ENCODE measurements at places on chromosomes 3 and 15.
A peak's percentile ranks its signal among the peaks of the same experiment; 100 is the strongest.

GRCh38 chr15:45496658-45497057 lies 25.9 kb downstream of the SLC30A4 start:
- DNase-seq: no peak

- DNase-seq: no peak
Measured at GRCh38 chr3:157582637-157582973, 79.4 kb upstream of the VEPH1 start.

DNA sequence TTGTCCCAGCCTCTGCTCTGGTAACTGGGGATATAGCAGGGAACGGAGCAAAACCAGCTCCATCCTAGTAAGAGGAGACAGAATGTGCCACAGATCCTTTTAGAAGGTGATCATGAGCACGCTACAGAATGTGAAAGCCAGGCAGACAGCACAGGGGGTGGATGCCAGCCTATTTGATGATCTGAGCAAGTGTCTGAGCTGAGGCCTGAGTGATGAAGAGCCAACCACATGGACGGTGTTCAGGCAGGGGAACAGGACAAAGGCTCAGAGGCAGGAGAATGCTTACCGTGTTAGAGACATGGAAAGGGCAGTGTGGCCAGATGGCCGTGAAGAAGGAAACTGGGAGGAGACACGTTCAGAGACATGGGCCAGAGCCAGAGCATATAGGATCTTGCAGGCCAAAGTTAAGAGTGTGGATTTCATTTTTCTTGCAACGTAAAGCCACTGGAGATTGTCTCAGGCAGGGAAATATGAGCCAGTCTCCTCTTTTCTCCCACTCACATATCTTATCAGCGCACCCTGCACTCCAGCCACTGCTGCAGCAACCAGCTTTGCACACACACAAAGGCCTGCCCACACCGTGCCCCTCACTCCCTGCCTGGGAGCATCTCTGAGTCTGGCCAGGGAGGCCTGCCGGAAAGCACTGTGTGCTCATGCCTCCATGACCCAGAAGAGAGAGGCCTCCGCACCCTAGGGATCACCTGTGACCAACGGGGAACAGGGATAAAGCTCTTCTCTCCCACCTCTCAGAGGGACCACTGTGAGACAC lies 20.1 kb downstream of the RAB43 start:
- no peak for DNase-seq

GRCh38 chr3:131350506-131350905 lies 31.1 kb upstream of the NUDT16 start:
- DNase-seq: no peak

DNA sequence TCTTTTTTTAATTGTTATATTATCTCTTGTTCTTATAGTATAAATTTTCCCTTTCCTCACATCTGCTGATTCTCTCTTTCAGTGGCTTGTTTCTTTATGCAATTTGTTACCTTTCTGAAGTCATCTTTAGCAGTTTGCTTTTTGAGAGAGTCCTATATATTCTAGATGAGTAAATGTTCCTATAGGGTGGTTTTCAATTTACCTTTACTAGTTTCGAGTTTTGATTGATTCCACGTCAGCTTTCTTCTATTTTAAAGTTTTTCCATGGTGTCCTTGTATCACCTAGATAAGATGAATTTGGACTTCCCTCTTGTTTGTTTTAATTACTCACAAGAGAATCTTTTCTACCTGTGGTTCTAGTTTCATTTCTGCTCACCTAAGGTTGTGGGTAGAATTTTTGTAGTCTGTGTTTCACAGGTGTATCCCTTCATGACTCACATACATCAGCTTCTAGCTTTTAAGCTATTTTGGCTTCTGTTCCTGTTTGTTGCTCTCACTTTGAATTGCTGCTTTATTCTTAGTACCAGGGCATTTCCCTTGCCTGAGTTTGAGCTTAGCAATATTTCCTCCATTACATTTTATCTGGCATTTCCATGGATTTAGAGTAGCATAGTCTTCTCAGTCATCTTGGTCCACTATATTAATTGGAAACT lies 6.4 kb downstream of the TEX9 start:
- DNase-seq: no peak

DNA sequence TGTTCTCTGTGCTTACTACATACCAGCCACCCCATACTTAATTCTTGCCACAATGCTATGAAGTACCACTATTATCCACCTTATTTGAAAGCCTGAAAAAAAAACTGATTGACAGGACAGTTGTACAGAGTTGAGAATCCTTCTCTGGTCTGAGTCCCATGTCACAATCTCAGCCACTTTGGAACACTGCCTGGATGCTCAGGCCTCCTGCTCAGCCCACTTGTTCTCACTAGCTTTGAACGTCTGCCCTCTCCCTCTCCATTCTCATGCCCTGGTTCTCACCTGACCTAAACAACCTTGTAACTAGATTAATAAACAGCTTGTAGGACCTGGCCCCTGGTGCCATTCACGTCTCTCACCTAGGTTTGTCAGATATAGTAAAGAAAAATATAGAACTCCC lies 53.9 kb downstream of the TRIM69 start:
- DNase-seq: no peak

DNA sequence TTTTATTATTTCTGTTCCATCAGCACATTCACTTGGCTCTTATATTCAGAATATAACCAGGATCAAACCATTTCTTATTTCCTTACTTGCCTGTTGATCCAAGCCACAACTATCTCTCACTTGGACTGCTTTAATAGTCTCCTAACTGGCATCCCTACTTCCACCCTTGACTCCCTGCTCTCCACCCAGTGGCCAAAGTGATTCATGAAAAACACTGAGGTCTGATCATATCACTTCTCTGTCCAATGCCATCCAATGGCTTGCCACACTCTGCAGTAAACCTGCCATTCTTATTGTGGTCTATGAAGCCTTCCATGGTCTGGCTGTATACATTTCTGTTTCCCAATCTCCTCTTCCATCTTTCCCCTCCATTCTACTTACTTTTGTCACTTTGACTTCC lies 576.1 kb downstream of the PDCD6IP start:
- no peak for DNase-seq

DNA sequence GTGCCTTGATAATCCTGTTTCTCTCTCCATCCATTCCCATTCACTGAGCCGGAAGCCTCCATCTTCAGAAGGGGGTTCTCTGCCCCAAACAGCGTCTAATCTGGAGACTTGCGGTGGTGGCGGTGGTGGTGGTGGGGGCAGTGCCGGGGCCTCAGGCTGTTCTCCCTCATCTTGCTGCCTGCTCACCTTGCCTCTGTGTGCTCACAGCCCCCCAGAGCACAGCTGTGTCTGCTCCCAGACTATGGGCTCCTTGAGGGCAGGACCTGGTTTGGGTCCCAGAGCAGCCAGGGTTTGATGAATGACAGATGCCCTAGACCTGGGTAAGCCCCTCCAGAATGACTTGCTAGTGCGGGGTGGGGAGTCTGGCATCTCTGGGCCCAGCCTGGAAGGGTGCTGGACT lies 430 bp upstream of the PSTPIP1 start:
- no peak for DNase-seq

- peak; percentile 81 for DNase-seq
Measured at GRCh38 chr15:89836267-89837133, 21.8 kb upstream of the ANPEP start.

DNA sequence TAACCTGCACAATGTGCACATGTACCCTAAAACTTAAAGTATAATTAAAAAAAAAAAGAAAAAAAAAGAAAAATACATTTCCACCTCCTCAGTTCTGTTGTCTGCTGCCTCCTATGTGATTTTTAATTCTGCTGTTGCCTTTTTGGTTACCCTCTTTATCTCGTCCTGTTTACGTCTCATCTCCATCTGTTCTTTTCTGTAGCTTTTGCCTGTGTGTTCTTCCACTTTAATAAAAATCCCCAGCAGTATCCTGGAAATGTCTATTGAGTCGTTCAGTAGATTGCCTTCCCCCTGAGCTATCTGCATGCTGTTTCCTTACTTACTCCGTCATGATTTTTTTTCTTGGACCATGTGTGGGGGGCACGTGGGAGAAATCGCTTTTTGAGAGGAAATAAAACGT lies 302.5 kb downstream of the FEZF2 start:
- no peak for DNase-seq

- no peak for DNase-seq
Measured at GRCh38 chr15:81381720-81382119, 7.7 kb upstream of the TMC3 start.

DNA sequence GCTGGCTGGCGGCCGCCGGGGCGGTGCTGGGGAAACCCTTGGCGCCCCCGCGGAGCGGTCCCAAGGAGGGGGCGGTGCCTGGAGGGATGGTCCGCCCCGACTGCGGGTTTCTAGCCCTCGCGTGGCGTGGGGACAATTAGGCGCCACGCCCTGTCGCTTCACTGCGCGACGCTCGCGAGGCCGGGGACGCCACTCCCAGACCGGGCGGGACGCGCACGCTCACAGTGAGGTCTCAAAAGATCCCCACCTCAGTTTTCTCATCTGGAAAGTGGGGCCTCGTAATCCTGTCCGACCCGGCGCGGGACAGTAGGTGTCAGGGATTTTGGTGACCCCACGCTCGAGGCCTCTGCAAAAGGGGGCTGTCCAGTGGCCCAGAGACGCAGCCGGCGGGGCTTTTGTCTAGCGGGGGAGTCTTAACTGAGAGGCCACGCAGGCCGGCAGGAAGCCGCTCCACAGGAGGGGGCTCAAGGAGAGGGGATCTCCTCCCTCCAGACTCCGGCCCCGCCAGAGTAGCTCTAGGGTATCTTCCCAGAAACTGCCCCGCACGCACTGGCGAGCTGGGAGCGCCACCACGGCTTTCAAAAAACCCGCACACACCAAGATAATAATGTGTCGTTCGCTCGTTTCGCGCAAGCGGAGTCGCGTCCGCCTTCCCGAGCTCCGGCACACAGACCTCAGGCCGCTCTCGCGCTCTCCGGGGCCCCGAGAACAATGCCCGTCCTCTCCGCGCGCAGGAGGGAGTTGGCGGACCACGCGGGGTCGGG lies 710 bp upstream of the CLK3 start:
- peak; percentile 42 for DNase-seq

GRCh38 chr3:111335512-111336303 lies 206.3 kb upstream of the CD96 start:
- no peak for DNase-seq

- no peak for DNase-seq
Measured at GRCh38 chr3:194243172-194243837, 107.4 kb downstream of the HES1 start.

DNA sequence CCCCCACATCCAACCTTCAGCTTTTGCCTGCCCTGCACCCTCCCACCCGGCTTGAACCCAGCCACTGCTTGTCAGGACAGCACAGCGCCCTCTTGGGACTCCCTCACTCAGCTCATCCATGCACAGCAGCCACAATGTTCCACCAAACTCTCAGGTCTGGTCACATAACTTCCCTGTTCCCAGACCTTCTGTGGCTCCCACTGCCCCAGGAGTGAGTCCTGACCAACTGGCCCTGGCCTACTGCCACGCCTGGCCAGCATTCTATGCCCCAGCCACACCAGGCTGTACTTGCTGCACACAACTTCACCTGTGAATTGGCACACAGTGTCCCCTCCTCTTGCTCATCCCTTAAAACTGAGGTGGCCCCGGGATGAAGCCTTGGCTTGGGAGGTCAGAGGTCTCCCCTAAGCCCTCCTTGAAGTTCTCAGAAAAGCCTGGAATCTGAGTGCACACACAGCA lies 21.0 kb downstream of the PLXNB1 start:
- DNase-seq: no peak

- DNase-seq: no peak
Measured at GRCh38 chr15:69119001-69119400, 41.4 kb upstream of the GLCE start.

GRCh38 chr15:92901072-92901761 lies 1.1 kb downstream of the CHD2 start:
- no peak for DNase-seq

- peak; percentile 69 for DNase-seq
Measured at GRCh38 chr15:44087578-44088465, 107.2 kb downstream of the FRMD5 start.

DNA sequence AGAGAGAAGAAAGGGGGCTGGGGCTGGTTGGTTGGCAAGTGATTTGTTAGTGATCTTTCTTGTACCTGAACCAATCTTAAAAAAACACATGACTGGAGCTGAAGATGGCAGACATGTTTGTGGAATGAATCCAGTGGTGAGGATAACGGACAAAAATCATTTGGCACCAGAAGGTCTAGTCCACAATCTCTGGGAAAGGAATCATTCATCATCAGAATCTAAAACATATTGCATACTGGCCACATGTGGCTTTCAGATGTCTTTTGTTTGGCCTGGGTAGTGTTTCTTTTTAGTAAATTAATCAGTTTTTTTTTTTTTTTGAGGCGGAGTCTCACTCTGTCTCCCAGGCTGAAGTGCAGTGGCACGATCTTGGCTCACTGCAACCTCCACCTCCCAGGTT lies 5.0 kb downstream of the NEK11 start:
- no peak for DNase-seq

DNA sequence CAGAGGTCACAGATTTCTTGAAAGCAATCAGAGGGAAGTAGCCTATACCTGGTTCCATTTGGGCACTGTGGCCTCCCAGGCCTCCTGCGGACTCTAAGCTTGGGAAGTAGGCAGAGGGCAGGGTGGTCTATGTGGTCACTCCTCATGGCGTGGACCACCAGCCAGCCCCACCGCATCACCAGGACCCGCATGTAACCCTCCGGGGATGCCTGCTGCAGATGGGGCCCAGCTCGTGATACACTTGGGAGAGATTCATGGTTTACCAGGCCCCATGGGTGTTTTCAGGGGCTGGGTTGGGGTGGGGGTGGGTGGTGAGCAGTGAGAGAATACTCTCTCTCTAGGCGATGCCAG lies 123.7 kb downstream of the ASB7 start:
- no peak for DNase-seq

DNA sequence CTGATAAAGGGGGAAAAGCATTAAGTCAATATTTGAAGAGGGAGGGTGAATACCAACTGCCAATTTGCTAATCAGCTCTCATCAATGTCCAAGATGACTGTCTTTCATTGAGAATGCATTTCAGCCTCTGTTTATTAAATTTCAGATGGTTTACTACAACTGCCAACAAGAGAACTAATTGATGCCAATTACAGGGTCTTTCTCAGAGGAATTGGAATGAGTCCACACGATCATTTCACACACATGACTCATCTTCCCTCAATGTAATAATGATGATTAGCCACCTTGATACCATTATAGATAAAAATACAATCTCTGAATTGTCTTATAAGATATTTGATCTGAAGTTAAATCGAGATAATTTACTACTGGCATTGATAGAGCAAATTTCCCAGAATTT lies 1274.4 kb downstream of the ROBO2 start:
- DNase-seq: no peak

GRCh38 chr3:13111873-13112520 lies 38.8 kb upstream of the IQSEC1 start:
- no peak for DNase-seq

DNA sequence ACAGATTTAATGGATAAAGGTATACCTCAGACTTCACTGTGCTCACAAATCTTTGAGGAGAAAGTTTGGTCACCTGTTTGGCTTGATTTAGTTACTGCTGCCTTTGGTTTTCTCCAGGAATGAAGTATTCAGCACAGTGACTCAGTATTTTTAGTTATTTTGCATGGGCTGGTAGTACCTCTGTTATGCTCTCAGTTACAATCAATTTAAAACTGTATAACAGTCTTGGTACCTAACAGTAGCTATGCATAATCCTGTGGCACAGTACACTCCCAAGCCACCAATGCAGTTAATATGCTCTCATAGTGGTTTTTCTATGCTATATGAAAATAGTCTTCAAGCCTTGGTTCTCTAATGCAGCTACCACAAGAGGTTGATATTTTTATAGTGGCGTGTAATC lies 11.9 kb upstream of the EIF3J start:
- no peak for DNase-seq

GRCh38 chr15:101052031-101052620 lies 133.0 kb downstream of the LRRK1 start:
- DNase-seq: no peak

Measured in amniotic stem cell (primary cell).